Stimulated activated CD4-positive, alpha-beta T cell treated with anti-CD3 and anti-CD28 coated beads, TNF-alpha, amount 100 ng/mL, for 1 hour (primary cell): ENCODE measurements at places on chromosomes 4 and X.

DNA sequence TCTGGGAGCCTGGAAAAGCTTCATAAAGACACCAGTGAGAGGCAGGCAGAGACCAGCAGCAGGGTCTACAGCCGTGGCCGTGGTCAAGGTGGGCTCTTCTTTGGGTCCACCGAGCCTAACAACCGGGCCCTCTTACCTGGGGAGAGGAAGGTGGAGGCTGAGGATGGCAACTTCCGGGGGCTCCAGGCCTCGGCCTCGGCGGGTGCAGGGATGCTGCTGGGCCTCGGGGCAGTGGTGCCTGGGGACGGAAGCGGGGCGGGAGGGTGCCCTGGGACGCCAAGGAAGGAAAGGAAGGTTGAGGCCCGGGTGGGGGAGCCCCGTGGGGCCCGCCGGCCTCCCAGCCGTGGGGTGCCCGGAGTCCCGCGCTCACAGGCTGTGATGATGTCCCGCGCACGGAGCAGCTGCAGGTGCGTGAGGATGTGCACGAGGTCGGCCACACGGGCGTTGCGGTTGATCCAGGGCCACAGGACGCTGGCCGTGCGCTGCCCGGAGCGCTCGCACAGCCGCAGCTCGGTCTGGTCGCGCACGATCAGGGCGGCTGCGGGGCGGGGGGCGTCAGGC lies 561 bp downstream of the IRAK1 start:
- DNase-seq = no peak

DNA sequence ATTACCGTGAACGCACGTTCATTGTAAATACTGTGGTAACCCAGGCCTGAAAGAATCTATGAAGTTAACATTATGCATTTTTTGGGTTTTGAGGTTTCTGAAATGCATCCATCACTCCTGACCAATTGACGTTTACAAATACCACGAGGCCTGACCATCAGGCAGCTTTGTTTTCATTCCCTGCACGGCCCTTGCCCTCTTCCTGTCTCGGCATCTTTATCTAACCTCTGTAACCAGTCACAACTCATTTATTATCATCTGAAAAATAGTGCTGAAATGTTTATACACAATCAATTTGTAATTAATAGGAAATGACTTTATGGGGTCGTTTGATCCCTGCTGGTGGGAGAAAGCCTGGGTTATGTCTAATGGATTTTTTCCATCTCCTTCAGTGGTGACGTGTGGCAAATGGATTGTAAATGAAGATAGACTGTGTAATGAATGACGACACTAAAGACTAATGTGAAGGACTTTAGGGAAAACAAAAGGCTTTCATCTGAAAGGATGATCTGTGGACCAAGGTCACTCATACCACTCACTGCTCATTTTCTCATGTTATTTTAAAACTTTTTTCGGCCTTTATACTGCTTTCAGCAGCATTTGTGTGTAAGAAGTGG lies 102.7 kb upstream of the SORBS2 start:
- DNase-seq = no peak

- no peak for DNase-seq
These were observed 2.6 kb downstream of the MCUB start for GRCh38 chr4:109562457-109563239.

GRCh38 chr4:73770917-73771316 lies 30.5 kb downstream of the CXCL8 start:
- no peak for DNase-seq

- DNase-seq = no peak
These were observed 76.0 kb downstream of the NAT8L start for GRCh38 chr4:2135083-2135482.

- DNase-seq = no peak
These were observed 30.4 kb downstream of the PGRMC1 start for GRCh38 chrX:119266364-119266995.

- no peak for DNase-seq
These were observed 46.1 kb downstream of the KLF3 start for GRCh38 chr4:38710053-38710452.

DNA sequence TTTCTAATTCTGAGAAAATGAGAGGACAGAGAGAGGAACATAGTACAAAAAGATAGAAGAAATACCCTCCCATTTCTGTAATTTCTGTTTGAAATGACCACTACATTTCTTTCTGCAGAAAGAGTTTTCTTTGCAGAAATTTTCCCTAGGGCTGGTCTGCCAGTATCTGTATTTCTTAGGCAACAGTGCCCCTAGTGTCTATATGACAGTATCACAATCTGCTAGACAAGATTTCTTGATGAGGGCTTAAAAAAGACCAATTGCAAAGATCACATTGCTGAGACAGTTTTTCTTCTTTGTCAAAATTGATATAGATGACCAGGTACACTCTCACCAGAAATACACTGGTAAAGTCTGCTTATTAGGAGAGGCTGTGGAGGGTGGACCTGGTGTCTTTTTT lies 81.0 kb upstream of the ZDHHC15 start:
- DNase-seq = no peak

DNA sequence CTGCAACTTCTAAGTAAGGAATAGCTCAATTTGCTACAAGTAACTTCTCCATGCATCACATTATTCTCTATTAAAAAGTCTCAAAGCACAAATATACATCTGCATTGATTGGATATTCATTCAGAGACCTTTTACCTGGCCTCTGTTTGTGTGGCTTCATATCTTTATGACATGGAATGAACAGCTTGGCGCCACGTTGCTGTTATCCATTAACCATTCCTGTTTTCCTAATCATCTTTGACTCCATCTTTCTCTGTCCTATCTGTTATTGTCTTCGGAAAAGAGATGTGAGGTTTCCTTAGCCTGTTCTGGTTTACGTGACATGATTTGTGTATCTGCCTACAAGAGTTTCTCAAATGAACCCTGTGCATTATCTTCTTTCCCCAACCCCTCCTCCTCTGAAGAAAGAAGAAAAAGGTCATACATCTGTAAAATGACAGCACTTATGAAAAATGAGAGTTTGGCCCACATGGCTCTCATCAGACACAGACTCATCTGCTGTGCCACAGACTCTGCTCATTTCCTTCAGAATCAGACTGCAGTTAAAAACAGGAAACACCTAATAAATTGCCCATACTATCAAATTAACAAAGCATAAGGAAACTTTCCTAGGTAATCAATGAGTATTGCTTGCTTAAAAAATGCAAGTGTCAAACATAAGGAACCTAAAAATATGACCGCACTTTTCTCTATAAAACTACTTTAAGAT lies 347.6 kb upstream of the FAM241A start:
- DNase-seq = no peak

DNA sequence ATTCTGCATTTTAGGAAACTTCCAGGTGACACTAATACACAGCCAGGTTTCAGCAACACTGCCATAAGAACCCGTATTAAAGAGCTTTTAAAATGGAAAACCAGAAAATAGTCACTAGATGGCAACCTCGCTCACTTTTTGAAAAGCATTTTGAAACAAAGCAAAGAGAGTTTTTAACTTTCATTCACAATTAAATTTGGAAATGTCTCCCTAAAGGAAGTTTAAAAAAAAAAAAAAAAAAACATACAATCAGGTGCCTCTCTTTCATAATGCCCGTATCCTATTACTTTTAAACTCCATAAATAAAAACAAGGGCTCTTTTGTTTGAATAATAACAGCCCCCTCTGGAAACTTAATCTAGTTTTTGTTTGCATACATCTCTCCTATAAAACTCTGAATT lies 20.3 kb downstream of the MEPE start:
- no peak for DNase-seq

DNA sequence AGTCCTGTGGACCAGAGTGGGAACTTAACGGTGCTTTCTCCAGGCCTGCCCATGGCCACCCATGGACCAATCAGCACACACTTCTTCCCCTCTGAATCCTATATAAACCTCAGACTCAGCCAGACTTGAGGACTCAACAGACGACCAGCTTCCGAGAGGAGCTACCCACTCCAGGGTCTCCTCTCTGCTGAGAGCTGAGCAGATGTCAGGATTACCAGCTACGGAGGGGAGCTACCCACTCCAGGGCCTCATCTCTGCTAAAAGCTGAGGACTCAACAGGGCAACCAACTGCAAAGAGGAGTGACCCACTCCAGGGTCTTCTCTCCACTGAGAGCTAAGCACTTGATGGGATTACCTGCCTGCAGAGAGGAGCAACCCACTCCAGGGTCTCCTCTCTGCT lies 80.0 kb upstream of the DDX60 start:
- DNase-seq = no peak

GRCh38 chr4:100574607-100575006 lies 56.8 kb upstream of the EMCN start:
- DNase-seq = no peak

DNA sequence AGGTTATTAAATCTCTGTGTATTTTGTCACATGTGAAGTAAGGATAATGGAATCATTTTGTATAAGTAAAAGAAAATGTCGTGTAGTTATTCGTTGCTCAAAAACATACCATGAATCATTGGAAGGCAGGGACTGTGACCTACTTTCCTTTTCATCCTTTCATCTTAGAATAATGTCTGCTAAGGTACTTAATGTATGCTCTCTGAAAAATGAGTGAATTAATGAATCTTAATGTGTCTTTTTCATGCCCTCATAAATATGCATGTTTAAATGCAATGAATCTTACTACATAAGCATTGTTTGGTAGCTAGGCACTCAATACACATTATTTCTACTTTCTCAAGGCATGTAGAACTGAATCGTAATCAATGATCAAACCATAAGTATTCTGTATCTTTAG lies 343.9 kb downstream of the MAGEB5 start:
- no peak for DNase-seq

DNA sequence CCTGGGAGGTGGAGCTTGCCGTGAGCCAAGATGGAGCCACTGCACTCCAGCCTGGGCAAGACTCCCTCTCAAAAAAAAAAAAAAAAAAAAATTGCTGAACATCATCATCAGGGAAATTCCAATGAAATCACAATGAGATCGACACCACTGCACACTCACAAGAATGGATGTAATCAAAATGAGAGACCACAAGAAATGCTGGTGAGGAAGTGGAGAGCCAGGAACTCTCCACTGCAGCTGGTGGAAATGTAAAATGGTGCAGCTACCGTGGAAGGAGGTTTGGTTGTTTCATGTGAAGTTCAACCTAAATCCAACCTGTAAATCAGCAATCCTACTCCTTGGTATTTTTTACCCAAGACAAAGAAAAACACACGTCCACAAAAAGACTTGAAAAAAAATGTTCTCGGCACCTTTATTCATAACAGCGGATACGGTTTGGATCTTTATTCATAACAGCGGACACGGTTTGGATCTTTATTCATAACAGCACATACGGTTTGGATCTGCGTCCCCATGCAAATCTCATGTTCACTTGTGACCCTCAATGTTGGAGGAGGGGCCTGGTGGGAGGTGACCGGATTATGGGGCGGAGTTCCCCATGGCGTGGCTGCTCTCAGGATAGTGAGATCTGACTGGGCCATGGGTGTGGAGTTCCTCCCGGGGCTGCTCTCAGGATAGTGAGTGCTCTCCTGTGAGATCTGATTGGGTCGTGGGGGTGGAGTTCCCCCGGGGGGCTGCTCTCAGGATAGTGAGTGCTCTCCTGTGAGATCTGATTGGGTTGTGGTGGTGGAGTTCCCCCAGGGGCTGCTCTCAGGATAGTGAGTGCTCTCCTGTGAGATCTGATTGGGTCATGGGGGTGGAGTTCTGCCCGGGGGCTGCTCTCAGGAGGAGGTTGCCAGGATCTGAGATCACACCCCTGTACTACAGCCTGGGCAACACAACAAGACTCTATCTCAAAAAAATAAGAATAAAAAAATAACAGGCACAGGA lies 7.7 kb downstream of the GAK start:
- DNase-seq = no peak

- no peak for DNase-seq
These were observed 11.2 kb upstream of the BRS3 start for GRCh38 chrX:136476501-136476900.

DNA sequence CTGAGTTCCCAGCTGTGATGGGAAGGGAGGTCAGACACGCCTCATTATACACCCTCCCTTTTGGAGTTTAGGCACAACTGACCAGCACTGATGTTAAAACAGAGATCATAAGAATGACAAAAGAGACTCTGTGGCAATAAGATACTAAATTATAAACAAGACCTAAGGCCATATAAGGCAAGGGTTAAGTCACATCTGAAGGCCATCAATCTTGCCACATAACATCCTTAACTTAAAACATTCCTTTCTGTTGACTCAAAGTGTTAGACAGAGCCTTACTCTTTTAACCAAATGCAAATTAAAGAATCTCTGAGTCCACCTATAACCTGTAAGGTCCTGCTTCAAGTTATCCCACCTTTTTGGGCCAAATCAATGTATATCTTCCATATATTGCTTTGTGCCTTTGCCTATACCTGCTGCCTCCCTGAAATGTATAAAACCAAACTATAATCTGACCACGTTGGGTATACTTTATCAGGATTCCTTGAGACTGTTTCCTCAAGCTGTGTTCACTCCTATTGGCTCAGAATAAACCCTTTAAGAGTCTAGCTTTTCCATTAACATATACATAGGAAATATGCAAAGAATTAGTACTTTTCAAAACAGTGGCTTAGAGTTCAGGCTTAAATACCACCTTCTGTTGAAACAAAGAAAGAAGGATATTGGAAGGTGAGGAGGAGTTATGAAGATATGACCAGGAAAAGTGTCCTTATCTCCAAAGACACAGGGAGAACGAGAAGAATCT lies 214.4 kb upstream of the PPP1R2C start:
- no peak for DNase-seq

- DNase-seq = no peak
These were observed 203.9 kb downstream of the SOWAHB start for GRCh38 chr4:76694056-76694455.

DNA sequence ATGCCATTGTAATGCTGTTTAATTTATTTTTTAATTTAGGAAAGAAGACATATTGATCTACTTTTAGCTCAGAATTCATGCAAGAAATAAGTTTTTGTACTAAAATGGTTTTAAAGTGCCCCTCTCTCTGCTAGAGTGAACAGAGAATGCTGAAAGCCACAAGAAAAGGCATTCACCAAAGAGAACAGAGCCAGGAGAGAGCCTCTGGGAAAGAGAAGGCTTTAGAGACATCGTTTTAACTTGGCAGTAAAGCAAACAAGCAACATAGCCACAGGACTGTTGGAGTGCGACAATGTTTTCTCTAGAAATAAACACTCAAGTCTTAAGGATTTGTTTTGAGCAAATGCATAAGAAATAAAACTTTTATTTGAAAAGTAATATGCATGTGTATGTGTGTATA lies 484.1 kb upstream of the CPEB2 start:
- no peak for DNase-seq

DNA sequence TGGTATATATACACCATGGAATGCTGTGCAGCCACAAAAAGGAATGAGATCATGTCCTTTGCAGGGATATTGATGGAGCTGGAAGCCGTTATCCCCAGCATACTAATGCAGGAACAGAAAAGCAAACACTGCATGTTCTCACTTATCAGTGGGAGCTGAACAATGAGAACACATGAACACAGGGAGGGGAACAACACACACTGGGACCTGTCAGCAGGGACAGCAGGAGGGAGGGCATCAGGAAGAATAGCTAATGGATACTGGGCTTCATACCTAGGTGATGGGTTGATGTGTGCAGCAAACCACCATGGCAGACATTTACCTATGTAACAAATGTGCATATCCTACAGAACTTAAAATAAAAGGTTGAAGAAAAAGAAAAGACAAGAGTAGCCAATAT lies 81.1 kb upstream of the ADAD1 start:
- no peak for DNase-seq
